ENCODE measurements at places on chromosomes 3 and 15.

DNA sequence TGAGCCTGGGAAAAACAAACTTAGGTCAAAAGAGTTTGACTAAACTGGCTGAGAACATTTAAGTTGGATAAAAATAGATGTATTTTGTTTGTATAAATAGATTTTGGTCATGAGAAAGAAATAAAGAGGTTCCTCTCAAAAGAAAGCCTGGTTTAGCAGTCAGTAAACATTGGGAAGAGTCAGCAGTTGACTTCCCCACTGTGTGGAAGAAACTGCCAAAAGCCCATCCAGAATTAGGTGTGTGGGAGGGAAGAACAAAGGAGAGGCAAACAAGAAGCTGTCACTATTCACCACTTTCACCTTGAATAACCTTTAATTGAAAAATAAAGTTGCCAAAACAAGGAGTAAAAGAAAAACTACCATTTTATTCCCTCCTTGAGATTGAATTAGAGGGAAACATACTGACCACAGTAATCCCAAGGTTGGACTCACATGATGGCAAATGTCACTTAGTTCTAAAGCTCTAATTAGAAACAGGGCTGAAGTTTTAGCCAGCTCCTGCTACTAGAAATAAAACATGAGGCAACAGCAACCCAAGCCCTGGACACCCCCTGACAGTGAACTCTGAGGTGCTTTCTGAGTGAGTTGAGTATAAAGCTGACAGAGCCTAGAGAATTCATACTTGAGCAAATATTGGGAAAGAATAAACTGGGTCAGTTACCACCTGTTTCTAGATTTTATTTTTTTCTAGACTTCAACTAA is 139.3 kb downstream of the SERPINI1 start:
- no peak for DNase-seq

DNA sequence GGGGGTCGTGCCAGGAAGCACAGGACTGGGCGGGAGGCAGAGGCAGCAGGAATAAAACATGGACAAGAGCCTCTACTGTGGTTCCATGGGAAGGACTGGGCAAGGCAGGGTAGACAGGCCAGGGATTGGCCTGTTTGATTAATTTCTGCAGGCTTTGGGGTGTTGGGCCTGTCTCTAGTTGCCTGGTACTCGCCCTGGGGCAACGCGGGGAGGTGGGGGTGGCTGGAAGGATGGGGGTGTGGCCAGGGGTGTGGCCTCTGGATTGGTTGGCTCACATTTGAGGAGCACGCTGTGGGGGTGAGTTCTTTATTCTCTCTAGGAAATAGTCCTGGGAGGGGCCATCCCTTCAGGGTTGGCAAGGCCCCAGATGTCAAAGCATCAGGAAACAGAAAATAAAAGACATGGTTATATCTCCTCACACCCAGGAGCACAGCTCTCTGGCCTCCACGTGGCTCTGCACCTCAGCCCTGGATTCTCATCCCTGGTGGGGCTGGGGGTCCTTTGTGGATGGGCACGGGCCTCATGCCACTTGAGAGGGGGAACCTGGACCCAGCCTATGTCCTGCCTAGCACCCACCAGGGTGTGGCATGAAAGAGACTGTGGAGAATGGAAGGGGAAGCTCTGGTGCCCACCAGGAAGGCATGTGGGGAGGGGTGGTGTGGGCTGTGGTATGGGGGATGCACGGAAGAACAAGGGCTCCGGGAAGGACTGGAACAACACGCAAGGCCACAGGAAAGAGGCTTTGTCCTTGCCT is 223.0 kb upstream of the LYSMD4 start:
- no peak for DNase-seq

GRCh38 chr3:35223632-35224394 is 415.5 kb upstream of the ARPP21 start:
- DNase-seq, result no peak

- no peak for DNase-seq
These were observed 503.4 kb upstream of the SEMA6D start for GRCh38 chr15:47213883-47214282.

DNA sequence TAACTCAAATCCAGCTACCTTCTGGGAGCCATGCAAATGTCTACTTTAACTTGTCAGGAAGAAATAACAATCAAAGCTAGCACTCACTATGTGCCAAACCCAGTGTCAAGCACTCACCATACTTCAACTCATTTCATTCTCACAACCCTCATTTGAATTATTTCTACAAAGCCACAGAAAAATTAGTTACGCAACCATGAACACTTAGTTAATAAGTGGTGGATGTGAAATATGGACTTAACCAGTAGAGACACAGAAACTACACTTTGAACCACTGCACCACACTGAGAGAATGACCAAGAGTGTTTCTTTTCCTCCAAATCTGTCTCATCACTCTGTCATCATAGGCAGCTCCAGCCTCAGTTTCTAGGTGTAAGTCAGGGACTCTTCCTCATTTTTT is 91.0 kb upstream of the MBNL1 start:
- DNase-seq, result no peak

GRCh38 chr3:39166932-39167532 is 13.6 kb upstream of the CSRNP1 start:
- no peak for DNase-seq

GRCh38 chr3:64464955-64465354 is 222.8 kb downstream of the ADAMTS9 start:
- DNase-seq, result no peak

DNA sequence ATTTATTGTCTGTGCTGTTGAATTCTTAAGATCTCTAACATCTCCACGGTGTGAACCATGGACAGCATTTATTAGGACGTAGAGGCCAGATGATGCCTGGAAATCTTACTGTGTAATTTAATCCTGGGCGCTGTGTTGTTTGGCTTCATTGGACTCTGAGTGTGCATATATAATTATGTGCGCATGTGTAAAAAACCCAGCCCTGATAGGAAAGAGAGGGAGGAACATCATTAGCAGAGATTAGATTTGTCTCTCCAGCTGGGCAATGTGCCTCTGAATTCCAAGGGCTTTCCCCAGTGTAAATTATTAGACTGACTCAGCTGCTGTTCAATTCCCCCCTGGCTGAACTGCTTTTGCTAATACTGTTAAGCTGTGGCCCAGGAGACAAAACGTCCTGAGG is 39.6 kb downstream of the MAP3K13 start:
- DNase-seq, result no peak

- DNase-seq, result no peak
These were observed 583.6 kb downstream of the AGBL1 start for GRCh38 chr15:86663304-86663703.

GRCh38 chr3:6216135-6217026 is 644.5 kb upstream of the GRM7 start:
- no peak for DNase-seq

DNA sequence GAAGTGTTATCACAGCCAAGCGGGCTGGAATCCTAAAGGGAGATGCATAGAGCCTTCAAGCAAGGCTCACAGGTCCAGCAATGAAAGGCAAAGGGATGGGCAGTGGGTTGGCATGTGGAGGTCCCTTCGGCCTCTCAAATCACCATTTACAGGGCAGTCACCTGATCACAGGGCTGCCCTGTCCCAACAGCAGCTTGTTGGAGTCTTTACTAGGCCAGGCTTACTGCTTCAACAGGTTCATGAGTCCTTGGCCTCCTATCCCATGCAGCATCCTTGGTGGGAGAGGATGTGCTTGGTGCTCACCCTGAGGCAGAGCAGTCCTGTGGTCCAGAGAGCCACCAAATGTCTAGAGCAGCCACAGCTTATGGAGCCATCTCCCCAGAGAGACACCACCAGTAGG is 24.2 kb upstream of the SKOR1 start:
- DNase-seq, result no peak

GRCh38 chr15:50676799-50677483 is 9.7 kb downstream of the TRPM7 start:
- no peak for DNase-seq

DNA sequence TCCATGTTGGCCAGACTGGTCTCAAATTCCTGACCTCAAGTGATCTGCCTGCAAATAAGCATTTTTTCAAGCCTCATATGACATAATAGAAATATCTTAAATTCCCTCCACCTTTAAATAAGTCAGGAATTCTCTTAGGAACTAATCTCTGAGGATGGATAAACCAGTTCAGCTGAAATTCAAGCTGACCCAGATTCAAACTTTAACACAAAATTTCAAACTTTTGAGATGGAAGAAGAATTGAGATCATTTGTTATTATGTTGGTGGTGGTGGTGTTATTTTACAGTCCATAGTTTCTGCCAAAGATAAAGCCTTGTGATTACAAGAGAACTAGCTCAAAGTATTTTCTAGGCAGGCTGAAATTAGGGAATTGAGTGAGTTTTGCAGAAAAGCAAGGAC is 85.5 kb downstream of the SSR3 start:
- DNase-seq, result no peak

DNA sequence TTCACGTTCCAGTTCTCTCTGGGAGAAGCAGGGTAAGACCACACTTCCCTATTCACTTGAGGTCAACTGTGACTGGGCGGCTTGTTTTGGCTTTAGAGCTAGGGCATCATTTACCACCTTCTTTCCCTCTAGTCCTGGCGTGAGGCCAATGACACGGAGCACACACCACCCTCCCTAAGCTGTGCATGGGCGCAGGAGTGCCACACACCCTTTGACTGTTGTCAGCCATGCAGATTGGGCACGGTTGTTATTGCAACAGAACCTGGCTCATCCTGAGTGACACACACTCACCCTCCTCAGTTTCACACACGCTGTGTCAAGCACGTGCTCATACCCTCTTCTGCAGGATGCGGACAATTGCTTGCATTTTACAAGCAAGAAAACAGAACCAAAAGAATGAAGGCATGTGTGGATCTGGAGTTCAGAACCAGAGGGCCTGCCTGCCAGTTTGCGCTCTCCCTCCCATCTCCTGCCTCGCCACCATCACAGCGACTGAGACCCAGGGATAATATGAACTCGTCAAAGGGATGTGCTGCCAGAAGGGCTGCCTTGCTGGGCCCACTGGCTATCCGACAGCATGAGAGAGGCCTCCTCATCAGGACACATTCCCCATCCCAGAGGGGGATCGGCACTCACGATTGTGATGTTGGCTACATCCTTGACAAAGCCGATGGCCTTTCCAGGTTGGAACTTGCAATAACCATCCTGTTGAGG is 17.6 kb downstream of the CTSH start:
- no peak for DNase-seq

GRCh38 chr3:151394611-151395010 is 10.1 kb upstream of the P2RY12 start:
- no peak for DNase-seq

- no peak for DNase-seq
These were observed 156.6 kb downstream of the SMAD6 start for GRCh38 chr15:66858423-66859207.

GRCh38 chr3:46406443-46406787 is 451 bp downstream of the CCR5AS start:
- no peak for DNase-seq

DNA sequence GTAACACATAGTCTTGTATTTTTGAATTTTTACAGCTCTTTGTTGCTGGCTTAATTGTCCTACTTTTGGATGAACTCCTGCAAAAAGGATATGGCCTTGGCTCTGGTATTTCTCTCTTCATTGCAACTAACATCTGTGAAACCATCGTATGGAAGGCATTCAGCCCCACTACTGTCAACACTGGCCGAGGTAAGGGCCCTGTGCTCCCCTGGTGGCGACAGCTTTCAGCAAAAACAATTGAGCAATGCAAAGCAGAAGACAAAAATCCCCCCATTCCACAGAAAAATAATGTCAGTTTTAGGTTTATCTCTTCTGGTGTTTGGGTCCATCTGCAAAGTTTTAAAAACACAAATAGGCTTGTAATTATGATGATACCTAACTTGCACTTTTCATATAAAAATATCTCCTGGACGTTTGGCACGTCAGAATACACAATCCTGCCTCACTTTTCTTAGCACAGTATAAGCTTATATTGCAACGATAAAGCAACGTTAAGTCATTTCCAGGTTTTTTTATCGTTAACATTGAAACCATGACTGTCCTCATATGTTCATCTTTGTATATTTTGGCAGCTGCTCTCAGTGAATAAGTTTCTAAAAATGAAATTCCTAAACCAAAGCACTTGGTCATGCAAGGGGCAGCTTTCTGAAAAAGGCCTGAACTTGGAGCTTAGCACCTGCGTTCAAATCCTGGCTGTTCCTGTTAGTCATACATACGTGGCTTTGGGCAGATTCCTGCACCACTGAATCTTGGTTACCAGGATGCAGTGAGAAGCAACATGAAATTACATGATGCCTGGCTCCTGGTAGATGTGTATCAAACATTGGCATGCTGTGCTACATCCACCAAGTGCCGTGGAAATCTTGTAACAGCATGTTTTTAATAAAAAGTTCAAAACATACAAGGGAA is 8.5 kb downstream of the SEC61A1 start:
- no peak for DNase-seq

- DNase-seq, result no peak
These were observed at the start of gene GPR176 for GRCh38 chr15:39919748-39920509. GPR176 (minus strand) TSS chr15:39920266; CDS start chr15:39920026, 240 bp downstream.

GRCh38 chr3:142608631-142609030 is 12.4 kb downstream of the PLS1 start:
- DNase-seq, result no peak

DNA sequence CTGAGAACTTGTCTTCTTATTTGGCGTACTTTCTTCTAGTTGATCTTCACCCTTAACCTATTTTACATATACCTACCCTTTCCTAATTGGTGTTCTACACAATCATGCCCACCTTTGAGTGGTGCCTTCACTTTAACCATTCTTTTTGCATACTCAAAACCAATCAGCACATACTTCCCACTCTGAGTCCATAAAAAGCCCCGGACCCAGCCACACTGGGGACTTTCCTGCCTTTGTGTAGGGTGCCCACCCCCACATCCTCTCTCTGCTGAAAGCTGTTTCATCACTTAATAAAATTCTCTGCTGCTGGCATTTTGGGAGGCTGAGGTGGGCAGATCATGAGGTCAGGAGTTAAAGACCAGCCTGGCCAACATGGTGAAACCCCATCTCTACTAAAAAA is 15.9 kb upstream of the CHST2 start:
- DNase-seq, result no peak

DNA sequence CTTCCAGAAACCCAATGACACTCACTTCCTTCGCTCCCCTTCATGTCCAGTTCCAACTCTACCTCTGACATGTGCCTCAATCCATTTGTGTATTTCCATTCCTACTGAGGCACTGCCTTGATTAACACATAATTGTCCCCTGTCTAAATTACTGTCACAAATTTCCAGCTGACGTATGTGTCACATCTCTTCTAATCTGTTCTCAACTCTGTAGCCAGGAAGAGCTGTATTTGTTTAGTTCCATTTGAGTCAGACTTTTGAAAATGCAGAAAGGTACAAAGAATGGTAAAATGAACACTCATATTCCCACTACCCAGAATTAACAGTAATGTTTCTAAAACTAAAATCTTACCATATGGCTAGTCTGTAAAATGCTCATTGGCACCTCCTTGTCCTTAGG is 299.0 kb upstream of the GADL1 start:
- no peak for DNase-seq

DNA sequence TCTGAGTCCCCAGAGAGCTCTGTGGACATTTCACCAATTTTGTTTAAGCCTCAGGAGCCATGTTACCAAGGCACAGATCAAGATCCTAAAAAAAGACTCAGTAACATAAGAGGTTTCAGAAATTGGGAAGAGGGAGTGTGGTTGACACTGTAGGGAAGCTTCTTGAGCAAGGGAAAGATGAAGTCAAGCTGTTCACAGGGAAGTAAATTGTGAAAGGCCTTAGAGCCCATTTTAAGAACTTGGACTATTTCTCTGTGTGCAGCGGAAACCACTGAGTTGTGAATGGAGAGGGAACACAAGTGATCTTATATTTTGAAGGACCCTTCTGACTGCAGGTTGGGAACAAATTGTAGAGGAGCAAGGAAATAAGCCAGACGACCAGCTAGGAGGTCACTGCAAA is 18.7 kb downstream of the BCL2A1 start:
- no peak for DNase-seq

Measured in activated CD8-positive, alpha-beta memory T cell treated with anti-CD3 and anti-CD28 coated beads for 1 hour (primary cell).